ENCODE measurements at places on chromosomes 3 and 15.

- DNase-seq, result no peak
Measured at GRCh38 chr15:57395292-57395691, 19.0 kb downstream of the CGNL1 start.

DNA sequence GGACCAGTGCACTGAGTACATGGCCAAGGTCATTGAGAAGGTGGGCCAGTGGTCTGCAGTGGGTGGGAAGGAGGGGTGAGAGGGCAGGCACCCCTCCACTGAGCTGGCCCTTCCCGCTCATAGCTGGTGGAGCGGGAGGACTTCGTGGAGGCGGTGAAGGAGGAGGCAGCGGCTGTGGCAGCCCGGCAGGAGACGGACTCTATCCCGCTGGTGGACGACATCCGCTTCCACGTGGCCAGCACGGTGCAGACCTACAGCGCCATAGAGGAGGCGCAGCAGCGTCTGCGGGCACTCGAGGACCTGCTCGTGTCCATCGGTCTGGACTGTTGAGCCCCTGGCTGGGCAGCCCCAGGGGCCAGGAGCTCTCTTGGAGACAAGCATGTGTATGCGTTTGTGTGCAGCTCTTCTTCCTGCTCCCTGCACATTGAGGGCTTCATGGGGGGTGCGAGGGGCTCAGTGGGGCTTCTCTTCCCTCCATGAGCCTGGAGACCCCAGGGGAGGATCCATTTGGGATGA lies 7.5 kb downstream of the ABTB1 start:
- peak; percentile 53 for DNase-seq

DNA sequence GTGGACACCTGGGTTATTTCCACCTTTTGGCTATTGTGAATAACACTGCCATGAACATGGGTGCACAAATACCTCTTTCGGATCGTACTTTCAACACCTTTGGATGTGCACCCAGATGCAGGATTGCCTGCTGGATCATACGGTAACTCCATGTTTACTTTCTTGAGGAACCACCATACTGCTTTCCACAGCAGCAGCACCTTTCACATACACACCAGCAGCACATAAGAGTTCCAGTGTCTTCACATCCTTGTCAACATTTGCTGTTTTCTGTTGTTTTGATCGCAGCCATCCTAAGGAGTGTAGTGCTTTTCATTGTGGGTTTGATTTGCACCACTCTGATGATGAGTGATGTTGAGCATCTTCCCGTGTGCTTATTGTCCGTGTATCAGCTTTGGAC lies 51.3 kb downstream of the NUP210 start:
- no peak for DNase-seq

DNA sequence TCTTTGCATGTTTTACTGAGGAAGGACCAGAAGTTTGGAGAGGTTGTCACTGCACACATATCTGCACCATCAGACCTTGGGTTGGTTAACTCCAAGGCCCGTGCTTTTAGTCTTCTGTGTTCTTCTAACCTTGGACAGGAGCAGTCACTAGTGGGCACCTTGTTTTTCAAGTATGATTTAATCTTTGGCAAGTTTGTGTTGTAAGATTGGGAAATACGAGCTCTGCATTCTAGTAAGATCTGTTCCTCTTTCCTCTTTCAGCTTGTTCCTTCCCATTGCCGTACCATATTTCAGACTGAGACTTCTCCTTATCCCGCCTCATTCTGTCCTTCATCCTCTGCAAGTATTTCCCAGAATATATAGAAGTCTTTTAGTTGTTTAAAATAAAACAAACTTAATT lies 5.1 kb downstream of the TMOD2 start:
- DNase-seq, result no peak

GRCh38 chr3:171354706-171355582 lies 105.3 kb downstream of the TNIK start:
- no peak for DNase-seq

DNA sequence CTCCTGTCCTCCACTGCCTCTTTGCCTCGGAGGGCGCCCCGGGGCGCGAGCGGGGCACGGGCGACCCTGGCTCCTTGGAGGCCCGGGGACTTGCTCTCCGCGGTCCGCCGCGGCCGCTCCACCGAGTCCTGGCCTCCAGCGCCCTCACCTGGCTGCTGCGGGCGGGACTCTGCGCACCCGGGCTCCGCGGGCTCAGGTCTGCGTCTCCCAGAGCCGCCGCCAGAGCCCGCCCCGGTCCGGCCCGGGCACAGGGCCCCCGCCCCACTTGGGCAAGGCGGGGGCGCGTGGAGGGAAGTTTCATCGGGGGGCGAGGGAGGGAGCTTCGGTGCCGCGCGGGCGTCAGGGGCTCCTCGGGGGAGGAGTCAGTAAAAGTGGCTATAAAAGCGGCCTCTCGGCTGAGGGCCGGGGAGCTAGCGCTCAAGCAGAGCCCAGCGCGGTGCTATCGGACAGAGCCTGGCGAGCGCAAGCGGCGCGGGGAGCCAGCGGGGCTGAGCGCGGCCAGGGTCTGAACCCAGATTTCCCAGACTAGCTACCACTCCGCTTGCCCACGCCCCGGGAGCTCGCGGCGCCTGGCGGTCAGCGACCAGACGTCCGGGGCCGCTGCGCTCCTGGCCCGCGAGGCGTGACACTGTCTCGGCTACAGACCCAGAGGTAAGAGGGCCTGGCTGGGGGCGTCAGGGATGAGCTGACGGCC lies at the start of gene CEMIP:
Gene CEMIP, plus strand, starts transcription at position 407 of the 694 bp plus-strand sequence. CDS start 94,510 bp downstream, outside the sequence.
- peak; percentile 86 for DNase-seq
